GM12865 (cell line): ENCODE measurements at places on chromosomes 6 and 20.

DNA sequence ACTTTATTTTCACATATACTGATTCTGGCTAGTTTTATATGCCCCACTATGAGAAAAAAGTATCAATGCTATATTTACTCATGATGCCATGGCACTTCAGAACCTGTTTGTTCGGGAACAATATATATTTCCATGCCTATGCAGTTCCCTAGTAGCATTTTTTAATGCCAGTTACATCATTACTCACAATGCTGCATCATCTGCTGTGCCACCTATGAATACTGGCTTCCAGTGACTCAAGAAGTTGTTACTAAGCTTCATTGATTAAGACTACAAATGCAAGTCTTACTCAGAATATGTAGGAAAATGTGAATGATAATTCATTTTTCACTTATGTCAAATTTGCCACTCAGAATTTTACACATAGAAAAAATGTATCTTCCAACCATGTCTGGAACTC lies 97.9 kb downstream of the MAFB start:
- DNase-seq = no peak

DNA sequence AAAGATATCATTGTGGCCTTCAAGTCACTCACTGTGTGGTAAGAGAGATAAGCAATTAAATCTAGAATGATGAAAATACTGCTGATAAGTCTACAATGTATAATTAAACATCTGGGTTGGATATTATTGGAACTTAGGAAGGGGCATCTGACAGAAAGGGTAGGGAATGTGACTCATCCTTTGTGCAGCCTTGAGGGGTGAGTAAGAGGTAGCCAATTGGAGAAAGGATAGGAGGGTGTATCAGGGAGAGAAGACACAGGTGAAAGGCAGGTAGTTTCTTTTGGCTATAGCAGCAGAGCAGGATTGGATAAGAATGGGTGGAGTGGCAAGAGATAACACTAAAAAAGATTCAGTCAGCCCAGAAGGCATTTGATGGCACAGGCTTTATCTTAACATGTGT lies 182.0 kb downstream of the COL21A1 start:
- DNase-seq = no peak

DNA sequence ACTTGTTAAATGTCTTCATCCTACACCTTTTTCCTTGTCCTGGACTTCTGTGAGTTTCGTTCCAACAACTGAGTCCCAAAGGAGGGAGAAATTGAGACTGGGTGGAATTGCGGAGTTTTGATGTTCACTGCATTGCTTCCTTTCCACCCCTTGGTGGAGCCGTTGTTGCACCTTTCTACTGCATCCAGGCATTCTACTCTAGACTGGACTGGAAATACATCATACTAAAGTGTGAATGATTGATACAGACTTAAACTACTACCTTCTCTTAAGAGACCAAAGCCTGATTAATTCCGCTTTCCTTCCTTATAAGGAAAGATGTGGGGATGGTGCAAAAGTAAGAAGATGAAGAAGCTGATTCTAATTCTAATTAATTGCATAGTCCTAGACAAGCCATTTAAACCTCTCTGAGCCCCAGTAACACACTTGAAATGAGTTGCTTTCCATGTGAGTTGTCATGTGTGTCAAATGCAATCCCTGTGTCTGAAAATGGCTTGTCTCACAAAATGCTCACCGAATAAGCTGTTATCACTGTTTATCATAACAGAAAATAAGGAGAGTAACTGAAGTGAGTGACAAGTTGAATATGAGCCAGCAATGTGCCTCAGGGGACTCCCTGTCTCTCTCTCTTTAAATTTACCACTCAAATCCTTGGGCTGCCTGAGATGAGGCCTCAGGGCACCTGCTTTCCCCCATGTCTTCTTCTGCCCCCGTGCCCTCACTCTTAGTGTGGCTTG lies 338.3 kb upstream of the CHD6 start:
- DNase-seq = peak; percentile 17

DNA sequence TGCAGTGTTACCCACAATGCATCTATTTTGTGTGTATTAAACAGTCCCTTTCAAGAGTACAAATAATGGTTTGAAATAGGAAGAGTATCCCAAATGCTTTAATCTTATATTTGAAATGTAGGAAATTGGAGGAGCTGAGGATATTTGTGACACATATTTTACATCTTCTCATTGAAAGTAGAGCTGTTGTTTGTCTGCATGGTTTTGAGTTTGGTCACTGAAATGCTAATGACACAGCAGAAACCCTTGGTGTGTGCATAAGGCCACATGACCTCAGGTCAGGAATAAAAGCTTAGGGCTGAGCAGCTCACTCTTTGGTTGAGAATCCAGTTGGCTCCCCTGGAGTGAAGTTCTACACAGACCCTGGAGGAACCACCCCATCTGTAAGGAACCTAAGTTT lies 49.8 kb downstream of the TPD52L1 start:
- no peak for DNase-seq

GRCh38 chr20:48904566-48905296 lies 16.8 kb upstream of the ARFGEF2 start:
- peak; percentile 83 for DNase-seq

GRCh38 chr20:45359069-45359405 lies 3.9 kb upstream of the SYS1 start:
- no peak for DNase-seq

GRCh38 chr6:111784433-111784832 lies 88.8 kb downstream of the FYN start:
- DNase-seq = no peak

GRCh38 chr20:10171864-10172751 lies 46.5 kb upstream of the SNAP25 start:
- DNase-seq = no peak

- DNase-seq = no peak
These were observed 24.1 kb downstream of the PXT1 start for GRCh38 chr6:36418558-36418957.

- no peak for DNase-seq
These were observed 117.1 kb downstream of the RNF144B start for GRCh38 chr6:18504232-18504596.

- peak; percentile 46 for DNase-seq
These were observed 71.6 kb downstream of the GPX5 start for GRCh38 chr6:28597217-28597835.

DNA sequence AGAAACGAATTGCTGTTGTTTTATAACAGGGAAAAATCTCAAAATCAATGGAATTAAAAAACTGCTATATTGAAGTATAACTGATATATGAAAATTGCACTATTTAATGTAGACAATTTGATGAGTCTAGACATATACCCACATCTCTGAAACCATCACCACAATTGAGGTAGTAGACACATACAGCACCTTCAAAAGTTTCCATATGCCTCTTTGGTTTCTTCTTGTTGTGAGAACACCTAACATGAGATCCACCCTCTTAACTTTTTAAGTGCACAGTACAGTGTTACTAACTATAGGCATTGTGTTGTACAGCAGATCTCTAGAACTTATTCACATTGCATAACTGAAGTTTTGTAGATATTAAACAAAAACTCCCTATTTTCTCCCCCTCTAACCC lies 14.0 kb upstream of the SLC17A5 start:
- no peak for DNase-seq

- no peak for DNase-seq
These were observed 21.2 kb downstream of the C6orf132 start for GRCh38 chr6:42120895-42121865.

GRCh38 chr20:17617212-17617867 lies 47.5 kb downstream of the DSTN start:
- peak; percentile 56 for DNase-seq

DNA sequence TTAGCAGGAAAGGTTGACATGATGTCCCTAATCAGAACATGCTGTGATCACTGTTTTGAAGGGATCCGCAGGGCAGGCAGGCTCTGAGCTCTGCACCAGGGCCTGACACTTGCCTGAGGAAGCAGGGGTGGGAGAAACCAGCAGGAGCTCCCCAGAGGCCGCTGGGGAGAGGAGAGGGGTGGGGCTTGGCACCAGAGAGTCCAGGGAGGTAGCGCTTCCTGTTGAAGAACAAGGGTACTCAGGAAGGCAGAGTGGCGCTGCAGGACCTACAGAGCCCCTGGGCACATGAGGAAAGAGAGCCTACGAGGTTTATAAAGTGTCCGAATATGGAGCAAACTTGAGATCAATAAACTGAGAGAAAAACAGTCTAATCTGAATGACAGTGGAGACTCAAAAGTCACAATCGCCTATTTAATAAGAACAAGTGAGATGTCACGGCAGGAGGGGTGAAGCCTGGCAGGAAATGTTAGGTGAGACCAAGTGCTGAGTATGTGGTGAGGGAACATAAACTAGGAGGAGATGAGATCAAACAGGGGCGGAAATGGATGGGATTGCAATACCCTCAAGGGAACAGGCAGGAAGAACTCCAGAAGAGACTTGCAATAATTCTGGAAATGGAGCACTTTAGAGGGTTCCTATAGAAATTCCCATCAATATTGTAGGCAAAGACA lies 5.8 kb upstream of the TBXT start:
- peak; percentile 86 for DNase-seq

GRCh38 chr6:3343089-3343883 lies 84.5 kb downstream of the PSMG4 start:
- no peak for DNase-seq

DNA sequence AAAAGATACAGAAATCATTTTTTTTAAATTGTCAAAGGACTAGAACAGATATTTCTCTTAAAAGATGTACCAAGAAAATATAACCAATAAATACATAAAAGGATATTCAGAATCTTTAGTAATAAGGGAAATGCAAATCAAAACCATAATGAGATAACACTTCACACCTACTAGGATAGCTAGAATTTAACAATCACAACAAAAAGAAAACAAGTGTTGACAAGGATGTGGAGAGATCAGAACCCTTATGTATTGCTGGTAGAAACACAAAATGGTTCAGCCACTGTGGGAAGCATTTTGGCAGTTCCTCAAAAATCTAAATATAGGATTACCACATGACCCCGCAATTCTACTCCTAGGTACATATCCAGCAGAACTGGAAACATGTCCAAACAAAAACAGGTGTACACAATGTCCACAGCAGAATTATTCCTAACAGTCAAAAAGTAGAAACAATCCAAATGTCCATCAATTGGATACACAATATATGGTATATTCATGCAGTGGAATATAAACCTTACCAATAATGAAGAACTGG lies 211.0 kb downstream of the LRFN2 start:
- no peak for DNase-seq

- DNase-seq = no peak
These were observed at the start of gene TMEM74B for GRCh38 chr20:1184638-1185315. Gene TMEM74B, minus strand, starts transcription at chr20:1184981. Its CDS starts 1,180 bp downstream, at chr20:1183801.

- DNase-seq = no peak
These were observed 30.8 kb downstream of the KIF16B start for GRCh38 chr20:16542477-16542876.

DNA sequence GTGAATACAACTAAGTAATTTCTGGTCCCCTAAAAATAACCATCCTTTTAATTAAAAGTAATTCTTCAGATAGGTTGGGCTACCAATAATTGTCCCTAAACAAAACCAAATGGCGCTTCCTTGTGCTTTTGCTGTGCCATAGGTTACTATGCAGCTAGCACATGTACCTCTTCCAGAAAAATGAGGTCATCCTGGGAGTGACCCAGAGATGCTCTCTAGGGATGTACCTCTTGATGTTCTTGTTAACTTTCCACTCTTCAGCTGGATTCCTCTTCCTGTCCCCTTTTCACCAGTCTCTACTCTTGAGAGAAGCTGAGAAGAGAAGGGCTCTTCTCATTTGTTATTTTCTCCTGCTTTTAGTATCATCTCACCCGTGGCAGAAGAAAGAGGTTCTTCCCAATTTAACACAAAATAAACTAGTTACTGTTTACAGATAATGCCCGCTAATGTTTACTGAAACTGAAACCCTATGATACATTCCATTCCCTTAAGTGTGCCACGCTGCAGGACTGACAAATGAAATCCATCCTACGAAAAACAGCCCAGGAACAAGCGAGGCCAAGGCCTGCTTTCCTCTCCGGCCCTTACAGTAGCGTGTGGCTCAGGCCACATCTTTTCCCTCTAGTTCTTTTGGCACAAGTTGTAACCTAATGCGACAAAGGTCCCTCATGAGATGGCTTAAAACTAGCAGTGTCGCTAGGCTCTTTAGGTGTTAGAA lies 24.2 kb downstream of the MRS2 start:
- no peak for DNase-seq

DNA sequence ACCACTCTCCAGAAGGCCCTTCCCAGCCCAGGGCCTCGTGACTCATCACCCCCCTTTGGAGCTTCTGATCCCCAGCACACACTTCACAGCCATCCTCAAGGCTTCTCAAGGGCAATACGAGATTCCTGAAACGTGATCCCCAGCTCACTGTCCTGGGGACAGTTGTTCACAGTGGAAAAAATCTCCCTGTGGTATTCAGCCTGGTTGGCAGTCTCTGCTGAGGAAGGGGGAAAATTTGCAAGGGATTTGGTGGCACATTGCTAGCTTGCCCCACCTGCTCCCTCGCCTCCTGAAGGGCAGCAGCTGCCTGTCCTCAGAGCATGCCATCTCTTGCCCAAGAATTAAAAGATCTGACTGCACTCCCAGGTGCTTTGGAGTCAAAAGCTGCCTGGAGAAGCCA lies 20.7 kb upstream of the PKHD1 start:
- DNase-seq = no peak

- DNase-seq = peak; percentile 33
These were observed 10.4 kb upstream of the ZNFX1 start for GRCh38 chr20:49288250-49288751.

DNA sequence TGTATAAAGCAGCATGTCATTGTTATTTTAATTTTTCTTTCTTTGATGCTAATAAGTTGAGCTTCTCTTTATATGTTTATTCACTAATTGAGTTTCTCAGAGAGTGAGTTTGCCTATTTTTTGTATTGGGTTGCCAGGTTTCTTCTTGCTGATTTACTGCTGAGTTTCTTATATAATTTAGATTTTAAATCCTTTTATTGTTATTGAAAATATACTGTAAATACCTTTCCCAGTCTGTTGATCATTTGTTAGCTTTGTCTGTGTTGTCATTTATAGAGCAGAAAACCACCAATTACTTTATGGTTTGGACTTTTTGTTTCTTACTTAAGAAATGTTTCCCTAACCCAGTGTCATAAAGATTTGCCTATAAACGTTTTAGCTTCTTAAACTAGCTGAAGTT lies 17.1 kb upstream of the RIMS4 start:
- DNase-seq = no peak

- no peak for DNase-seq
These were observed 33.4 kb upstream of the SRPK1 start for GRCh38 chr6:35954333-35954732.

GRCh38 chr20:50438986-50439407 lies 71.2 kb upstream of the PTPN1 start:
- DNase-seq = no peak

DNA sequence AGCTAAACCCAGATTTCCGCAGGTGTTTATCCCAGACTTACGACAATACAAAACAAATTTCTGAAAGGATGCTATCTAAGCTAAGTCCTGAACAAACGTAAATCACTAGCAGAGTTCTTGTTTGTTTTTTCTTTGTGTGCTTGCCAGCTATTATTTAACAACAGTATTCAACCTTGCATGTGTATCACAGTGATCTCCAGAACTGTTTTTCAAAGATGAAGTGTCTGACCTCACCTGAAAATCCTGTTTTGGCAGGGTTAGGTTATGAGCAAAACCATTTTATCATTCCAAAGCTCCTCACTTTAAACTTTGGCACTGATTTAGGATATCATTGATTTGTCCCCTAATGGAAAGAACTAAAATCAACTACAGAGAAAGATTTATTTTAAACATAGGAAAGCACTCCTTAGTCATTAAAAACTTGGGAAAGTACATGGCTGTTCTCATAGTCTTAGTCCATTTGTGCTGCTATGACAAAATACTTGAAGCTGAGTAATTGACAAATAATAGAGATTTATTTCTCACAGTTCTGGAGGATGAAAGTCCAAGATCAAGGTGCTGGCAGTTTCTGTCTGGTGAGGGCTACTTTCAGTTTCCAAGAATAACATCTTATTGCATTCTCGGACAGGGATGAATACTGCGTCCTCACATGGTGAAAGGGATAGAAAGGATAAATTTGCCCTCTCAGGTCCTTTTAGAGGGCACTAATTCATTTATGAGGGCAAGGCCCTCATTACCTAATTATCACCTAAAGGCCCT lies 20.8 kb upstream of the BMP5 start:
- no peak for DNase-seq
